ENCODE measurements at places on chromosomes 3 and 15.
A peak's percentile ranks its signal among the peaks of the same experiment; 100 is the strongest.

DNA sequence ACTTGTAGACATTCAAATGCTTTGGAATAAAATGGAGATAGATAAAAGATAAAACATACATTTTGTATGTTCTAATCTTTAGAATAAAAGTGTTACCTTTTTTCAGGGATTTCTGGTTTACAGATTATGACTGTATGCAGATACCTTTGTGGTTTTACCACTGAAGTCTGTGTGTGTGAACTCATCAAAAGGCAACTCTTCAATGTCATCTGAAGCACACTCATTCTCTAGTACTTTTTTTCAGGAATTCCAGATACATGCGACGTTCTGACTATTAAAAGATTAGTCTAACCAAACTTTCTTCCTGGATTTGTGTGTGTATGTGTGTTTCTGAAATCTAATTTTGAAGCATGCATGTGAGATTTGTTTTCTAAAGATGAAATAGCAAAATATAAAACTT, 188.6 kb downstream of the NLGN1 start:
- DNase-seq, result no peak

GRCh38 chr3:34109846-34110245, 311.4 kb downstream of the PDCD6IP start:
- no peak for DNase-seq

GRCh38 chr15:25850154-25851111, 12.7 kb downstream of the ATP10A start:
- DNase-seq, result peak; percentile 84

DNA sequence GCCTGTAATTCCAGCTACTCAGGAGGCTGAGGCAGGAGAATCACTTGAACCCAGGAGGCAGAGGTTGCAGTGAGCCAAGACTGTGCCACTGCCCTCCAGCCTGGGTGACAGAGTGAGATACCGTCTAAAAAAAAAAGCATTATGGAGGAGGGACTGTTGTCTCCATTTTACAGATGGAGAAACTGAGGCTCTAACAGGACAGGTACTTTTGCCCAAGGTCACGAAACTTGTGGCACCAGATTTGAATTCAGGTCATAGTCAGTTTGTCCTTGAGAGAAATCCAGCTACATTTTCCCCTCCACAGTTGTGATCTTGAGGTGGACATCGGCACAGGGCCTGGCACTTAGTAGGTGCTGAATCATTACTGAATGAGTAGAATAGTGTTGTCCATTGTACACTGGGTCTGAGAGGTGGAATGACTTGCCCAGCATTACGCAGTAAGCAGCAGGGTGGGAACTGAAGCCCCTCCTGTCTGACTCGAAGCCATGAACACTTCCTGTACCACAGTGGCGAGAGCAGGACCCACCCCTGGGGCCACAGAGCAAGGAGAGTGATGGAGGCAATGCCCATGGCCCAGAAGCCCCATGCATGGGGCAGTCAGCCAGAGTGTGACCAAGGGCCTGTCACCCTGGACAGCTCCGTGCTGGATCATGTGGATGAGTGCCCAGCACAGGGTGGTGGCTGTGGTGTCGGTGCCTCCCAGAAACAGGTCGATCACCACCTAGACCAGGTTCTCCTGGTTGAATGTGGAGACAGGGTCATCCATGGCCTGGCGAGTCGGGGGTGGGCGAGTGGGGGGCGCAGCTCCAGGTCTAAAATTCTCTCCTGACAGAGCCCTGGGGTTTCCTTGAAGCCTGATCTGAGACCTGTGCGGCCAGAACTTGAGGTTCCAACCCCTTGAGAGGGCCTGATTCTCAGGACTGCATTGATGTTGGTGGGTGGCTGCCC, 20.4 kb upstream of the PARL start:
- DNase-seq, result no peak

DNA sequence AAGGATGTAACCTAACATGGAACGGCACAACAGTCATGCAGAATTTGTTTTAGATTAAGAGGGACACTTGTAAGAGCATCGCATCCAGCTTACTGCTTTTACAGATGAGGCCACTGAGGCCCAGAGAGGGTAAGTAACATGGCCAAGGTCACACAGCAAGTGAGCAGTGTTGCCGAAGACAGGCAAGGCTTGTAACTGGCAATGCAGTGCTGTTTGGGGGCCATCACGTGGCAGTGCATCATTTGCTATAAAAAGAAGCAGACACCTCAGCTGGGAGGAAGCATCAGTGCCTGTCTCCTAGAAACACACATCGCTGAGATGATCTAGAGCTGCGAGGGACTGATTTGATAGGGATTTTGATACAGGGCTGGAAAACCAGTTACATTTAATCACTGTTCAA, 108.2 kb upstream of the PROK2 start:
- DNase-seq, result no peak

DNA sequence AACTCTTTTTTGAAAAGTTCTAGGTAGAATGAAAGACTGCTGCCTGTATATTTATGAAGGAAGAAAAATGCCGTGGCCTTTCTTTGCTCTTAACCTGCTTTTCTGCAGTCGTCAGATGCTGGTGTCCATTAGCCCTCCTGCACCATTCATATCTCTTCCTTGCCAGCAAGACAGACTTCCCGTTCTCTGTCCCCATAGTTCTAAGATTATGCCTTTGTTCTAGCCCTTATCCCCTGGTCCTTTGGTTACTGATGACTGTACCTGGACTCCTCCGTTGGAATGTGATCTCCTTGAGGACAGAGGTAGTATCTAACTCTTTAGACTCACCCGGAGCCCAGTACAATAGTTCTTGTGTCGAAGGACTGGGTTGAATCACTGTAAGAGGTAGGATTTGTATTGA, 16.8 kb downstream of the ABHD17C start:
- DNase-seq, result no peak
